ENCODE measurements at places on chromosomes 1 and 21.
A peak's percentile ranks its signal among the peaks of the same experiment; 100 is the strongest.

GRCh38 chr1:22527555-22528296, 35.6 kb upstream of the EPHA8 start:
- DNase-seq: no peak

DNA sequence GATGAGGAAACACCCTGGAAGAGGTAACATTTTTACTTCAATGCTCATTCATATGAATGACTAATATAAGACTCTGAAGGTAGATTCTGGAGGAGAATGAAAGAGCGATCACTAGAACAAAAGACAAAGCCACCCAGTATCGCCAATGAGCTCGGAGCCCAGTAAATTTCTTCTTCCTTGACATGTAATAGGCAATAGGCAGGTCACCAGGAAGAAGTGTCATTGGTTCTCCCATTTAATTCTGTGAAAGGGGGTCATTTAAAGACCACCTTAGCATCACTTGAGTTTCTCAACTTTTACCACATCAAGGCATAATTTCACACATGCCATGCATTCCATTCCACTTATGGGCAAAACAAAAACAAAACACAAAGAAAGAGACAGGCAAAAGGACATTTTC, 7.9 kb downstream of the TNFSF18 start:
- DNase-seq: no peak

DNA sequence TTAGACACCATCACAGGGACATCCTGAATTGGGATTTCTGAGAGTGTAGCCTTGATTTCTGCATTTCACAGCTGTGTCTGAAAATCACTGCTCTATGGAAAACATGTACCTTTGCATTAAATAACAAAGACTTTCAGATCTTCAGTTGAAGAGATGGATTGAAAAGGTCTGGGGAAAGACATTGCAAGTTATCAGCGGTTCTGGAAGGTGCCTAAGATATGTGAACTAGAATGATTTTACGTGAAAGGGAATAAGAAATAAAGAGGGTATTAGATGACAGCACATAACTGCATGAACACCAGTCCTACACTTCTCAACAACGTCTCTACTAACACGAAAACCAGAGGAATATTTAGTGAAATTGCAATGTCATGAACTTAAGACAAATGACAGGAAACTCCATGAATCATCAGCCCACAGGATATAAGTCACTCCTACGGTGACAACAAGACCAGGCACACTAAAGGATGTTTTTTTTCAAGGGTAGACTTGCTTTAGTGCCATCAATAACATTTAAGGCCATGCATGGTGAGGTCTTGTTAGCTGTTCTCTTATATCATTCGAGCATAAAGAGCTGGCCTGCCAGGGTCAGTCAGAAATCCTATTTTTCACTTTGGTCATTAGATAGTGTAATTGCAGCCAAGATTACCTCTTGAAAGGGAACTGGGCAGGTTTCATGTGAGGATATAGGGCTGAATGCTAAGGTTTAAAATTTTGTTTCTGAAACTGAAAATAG, 283.1 kb downstream of the GRIK1 start:
- DNase-seq: no peak

DNA sequence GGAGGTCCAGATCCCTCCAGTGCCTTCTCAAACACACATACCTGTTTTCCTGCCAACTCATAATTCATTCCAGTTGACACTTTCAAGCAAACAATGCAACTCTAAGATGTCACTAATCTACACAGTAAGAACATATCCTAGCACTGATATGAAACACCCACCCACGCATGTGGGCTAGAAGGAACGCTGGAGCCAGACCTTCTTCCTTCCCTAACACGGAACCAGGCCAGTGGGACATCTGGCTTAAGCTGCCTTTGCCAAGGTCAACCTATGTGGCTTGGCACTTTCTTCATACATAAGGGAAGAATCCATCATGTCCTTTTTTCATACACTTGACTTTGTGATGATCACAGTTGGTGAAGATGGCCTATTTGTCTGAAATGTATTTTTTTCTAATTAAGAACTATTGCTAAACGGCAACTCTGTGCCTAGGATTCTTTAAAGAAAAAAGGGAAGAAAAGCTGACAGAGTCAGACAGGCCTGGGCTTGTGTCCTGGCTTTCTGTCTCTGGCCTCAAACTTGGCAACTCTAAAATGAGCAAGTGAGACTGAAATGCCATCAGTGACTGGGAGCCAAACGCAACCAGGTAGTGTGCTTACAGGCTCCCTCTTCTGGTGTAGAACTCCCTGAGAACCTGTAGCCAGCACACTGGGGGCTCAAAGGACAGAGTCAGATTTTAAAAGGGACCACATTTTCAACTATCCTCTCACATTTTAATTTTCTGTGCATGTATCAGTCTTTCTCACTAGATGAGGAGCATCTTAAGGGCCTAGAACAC, 92.6 kb upstream of the BEND5 start:
- no peak for DNase-seq

GRCh38 chr1:24319312-24319863, at the start of gene GRHL3:
TSS of gene GRHL3 (plus strand) at chr1:24319357. CDS start at chr1:24319552, 195 bp downstream.
- DNase-seq: peak; percentile 73

- DNase-seq: no peak
Observed at GRCh38 chr1:48683839-48684238, 92.9 kb downstream of the BEND5 start.

DNA sequence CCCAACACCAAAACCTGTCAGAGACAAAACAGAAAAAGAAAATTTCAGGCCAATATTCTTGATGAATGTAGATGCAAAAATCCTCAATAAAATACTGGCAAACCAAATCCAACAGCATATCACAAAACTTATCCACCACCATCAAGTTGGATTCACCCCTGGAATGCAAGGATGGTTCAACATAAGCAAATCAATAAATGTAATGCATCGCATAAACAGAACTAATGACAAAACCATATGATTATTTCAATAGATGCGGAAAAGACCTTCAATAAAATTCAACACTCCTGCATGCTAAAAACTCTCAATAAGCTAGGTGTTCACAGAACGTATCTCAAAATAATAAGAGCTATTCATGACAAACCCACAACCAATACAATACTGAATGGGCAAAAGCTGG, 3.8 kb upstream of the OR2L5 start:
- no peak for DNase-seq

- DNase-seq: no peak
Observed at GRCh38 chr1:200880212-200880611, 7.4 kb downstream of the GPR25 start.

GRCh38 chr1:207814469-207814868, 62.6 kb downstream of the CD46 start:
- no peak for DNase-seq

- no peak for DNase-seq
Observed at GRCh38 chr1:81406292-81406999, 394.3 kb upstream of the ADGRL2 start.

GRCh38 chr1:228554107-228554506, 66.9 kb downstream of the RNF187 start:
- no peak for DNase-seq

DNA sequence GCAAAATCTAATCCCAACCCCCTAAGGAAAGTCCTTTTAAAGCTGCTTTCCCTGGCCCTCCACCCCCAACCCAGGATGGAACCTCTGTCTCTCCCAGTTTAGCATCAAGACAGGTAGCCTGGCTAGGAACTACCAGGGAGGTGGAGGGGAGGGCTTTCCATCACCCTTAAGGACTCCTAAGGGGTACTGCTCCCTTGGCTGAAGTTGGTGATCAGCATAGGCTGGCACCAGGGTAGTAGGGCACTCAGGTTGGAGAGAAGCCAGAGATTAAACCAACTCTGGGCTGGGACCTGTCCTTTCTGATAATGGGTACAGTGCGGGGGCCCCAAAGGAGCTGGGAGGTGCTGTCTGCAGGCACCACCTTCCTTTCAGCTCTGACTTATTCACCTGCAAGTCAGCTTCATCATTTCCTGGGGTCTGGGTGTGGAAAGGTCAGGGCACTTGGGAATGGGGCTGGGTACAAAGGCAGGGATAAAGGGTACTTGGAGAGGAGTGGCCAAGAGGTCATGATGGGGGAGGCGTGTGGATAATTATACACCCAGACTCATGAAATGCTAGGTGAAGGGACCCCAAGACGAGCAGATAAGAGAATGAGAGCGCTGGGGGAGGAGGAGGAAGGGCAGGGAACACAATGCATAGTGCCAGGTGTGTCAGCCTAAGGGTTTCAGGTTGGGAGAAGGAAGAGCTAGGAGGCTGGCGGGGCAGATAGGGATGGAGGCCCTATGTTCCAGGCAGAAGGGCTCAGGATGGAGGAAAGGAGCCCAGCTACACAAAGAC, 1.2 kb downstream of the ARHGEF2 start:
- DNase-seq: no peak

GRCh38 chr1:58551186-58552140, 4.9 kb upstream of the OMA1 start:
- DNase-seq: no peak

GRCh38 chr21:39381009-39381408, 32.1 kb upstream of the HMGN1 start:
- DNase-seq: no peak

- DNase-seq: no peak
Observed at GRCh38 chr1:149965440-149965839, 28.8 kb upstream of the MTMR11 start.

DNA sequence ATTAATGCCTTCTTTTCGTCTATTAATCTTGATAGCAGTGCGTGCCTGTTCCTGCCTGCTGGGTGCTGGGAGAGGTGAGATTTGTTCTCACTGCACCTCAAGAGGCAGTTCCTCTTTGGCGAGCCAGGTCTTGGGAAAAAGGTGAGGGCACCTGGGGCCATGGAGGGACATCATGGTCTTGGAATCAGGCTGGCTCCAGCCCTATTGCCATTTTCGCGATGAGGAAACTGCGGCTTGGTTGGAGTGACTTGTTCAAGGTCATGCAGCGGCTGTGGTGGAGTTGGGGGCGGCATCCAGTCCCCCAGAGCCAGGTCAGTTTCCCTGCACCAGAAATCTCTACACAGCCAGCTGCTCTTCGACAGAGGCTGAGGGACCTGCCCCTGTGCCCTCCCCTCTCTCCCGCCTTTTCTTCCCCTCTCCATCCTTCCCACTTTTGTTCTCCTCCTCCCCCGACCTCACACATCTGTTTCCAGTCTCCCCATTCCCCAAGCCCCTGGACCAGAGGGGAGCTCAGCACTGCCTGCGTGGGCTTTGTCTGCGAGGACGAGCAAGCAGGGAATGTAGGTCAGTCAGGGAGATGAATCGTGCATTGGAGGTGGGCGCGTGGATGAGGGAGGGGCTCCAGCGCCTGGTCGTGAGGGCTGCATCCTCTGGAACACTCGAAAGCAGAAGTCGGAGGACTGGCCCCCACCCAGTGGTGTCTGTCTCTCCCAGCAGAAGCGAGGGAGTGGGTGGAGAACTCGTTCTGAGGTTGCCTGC, 135.1 kb downstream of the ACTL8 start:
- no peak for DNase-seq

- no peak for DNase-seq
Observed at GRCh38 chr1:52542085-52542688, 10.7 kb downstream of the TUT4 start.
